Astrocyte of the hippocampus (primary cell): ENCODE measurements at places on chromosomes 5 and 9.

GRCh38 chr9:93090091-93090655 lies 5.8 kb upstream of the CARD19 start:
- no peak for DNase-seq

DNA sequence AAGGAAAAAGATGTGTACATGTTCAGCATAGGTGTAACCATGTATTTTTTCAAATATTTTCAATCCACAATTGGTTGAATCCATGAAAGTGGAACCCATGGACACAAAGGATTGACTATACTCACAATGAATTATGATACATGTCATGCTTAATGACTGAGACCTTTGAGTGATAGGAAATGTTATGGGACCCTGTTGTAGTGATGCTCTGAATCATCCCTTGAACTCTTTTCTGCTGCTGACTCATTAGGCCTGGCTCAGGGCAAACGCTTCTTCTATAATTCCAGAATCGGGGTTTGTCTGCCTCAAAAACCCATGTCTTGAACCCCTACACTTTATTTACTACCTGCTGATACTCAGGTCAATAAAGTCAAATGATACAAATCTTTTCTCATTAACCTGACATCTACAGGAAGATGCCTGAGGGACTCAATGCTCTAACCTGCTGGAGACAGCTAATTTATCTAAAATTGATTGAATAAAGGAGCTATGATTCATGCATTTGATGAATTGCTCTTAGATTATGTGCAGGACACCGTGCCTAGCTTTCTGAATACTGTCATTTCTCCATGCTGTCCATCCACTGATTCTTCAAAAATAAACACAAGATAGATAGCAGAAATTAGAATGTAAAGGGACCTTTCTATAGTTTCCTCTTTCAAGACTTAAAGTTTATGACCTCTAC lies 260.1 kb downstream of the PRELID2 start:
- no peak for DNase-seq

DNA sequence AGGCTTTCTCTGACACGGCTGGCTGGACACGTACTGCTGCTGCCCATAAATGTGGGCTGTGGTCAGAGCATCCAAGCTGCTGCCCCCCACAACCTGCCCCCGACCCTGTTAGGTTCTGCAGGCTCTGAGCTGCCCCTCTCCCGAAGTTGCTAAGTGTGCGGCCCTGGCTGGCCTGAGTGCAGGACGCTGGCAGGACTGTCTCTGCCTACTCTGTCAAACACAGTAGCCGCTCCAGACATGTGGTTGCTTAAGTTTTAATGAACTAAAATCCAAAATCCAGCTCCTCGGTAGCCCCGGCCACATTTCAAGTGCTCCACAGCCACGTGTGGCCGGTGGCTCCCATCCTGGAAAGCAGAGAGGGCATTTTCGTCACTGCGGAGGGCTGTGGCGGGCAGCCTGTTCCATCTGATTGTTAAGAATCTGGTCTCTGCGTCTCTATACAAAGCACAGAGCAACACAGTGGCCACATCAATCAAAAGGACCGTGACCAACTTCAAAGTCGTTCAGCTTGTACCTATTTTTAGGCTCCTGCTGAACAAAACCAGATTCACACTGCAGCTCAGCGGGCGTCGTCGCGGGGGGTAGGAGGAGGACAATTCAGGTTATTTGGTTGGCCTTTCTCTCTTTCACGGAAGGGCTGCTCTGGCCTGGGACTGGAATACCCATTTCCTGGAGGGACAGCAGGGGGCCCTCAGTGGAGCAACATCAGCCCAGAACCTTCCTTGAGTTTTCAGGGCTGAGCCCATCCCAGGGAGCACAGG lies 68.9 kb downstream of the PTCH1 start:
- peak; percentile 18 for DNase-seq

DNA sequence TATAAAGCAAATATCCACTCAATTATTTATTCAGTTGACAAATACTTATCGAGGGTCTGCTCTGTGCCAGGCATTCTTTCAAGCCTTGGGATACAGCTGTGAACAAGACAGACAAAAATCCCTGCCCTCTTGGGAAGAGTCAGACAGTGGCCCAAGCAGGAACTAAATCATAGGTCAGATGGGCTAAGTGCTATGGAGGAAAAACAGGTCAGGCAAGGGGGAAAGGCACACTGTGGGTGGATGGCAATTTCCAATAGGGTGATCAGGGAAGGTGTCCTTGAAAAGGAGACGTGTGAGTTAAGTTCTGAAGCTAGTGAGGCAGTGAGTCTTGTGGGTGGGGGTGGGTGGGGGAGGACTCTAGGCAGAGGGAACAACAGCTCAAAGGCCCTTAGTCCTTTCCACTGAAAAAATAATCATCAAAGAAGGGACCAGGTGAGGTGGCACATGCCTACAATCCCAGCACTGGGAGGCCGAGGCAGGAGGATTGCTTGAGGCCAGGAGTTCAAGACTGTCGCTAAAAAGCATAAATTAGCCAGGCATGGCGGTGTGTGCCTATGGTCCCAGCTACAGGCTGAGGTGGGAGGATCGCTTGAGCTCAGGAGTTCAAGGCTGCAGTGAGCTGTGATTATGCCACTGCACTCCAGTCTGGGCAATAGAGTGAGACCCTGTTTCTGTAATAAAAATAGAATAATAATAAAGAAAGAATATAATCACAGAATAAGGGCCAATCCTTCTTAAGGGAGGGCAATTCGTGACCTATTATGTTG lies 95.2 kb upstream of the CPEB4 start:
- no peak for DNase-seq

DNA sequence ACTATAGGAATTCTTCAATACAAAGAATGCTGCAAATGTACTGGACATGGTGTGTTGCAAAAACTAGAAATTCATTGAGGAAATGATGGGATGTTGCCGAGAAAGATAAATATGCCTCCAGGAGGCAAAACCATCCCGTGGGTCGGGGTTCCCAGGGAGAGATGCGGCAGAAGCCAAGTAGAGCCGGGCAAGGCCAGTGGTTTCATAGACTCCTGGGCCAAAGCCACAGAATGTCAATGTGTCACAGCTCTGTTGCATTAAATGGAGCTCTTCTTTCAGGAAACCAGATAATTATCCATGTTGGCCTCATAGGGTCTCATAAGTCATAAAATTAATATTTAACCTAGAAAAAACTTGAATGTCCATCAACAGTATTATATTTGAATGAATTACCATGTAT lies 419.5 kb upstream of the CDH10 start:
- DNase-seq = no peak

DNA sequence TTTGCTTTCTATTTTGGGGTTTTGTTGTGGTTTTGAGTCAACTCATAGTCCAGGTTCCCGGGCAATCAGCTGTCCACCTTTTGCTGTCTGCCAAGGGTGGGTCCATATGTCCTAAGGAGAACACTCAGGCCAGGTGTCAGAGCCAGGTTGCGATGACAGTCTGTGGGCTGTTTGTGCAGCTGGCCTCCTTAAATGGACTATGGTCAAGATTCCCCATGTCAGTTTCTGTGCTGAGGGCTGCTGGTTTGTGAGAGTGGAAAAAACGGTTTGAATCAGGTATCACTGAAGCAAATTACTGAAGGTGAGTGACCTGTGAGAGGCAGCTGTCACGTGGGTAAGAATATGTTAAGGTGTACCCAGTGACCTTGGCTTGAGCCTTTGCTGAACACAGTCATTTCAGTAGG lies 33.0 kb downstream of the SNX30 start:
- no peak for DNase-seq

GRCh38 chr5:155729684-155730059 lies 597.3 kb upstream of the SGCD start:
- peak; percentile 34 for DNase-seq

GRCh38 chr5:31144364-31144763 lies 49.1 kb upstream of the CDH6 start:
- DNase-seq = no peak

DNA sequence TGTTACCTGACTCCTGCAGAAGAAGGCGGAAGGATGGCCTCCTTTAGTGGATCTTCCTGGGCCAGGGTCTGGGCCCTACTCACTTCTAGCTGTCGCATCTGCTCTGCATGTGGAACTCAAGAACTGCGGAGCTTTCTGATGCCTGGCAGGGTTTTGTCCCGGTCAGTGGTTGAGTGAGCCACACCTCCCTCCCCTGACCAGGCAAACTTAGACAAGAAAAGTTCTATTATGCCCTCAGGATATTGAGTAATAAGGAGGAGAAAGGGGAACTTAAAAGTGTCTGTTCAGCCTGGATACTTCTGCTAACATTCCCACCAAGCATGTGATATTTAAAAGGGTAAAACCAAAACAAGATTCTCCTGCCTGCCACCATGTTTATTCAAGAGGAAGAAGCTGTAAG lies at the start of gene FYB1:
TSS of gene FYB1 (minus strand) at position 127 of the 400 bp plus-strand sequence. CDS start 16,603 bp downstream, outside the sequence.
- no peak for DNase-seq

DNA sequence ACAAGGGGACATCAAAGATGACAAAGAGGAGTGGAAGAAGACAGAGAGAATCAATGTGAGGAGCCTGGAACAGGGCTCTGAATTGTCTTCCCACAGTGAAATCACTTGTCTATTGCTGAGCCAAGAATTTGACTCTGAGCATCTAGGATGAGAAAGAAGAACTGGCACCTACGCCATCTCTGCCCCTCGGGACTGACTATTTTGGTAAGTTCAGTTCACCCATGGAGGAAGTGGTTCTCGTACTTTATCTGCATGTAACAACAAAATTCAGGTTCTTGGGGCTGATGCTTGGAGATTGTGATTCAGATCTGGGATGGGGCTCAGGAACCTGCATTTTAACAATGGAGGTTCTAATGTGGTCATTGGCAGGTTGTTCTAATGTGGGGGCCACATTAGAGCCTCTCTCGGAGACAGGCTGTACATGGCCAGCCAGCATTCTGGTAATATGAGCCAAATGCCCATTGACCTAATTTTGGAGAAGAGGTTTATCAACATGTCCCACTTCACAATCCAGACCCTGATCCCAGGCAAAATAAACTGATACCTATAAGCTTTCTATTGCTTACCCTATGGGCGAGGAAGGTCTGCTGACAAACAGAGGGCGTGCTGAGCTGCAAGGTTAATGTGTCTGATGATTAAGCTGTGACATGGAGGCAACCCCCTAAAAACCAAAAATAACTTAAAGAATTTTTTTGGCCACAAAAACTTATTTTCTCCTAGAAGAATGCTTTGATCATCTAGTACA lies 2.7 kb upstream of the IL12B start:
- no peak for DNase-seq

- no peak for DNase-seq
Measured at GRCh38 chr5:40601198-40601868, 78.4 kb upstream of the PTGER4 start.

- no peak for DNase-seq
Measured at GRCh38 chr5:91423871-91424270, 40.8 kb upstream of the ARRDC3 start.

GRCh38 chr5:158451993-158452672 lies 593.2 kb upstream of the CLINT1 start:
- DNase-seq = peak; percentile 4

DNA sequence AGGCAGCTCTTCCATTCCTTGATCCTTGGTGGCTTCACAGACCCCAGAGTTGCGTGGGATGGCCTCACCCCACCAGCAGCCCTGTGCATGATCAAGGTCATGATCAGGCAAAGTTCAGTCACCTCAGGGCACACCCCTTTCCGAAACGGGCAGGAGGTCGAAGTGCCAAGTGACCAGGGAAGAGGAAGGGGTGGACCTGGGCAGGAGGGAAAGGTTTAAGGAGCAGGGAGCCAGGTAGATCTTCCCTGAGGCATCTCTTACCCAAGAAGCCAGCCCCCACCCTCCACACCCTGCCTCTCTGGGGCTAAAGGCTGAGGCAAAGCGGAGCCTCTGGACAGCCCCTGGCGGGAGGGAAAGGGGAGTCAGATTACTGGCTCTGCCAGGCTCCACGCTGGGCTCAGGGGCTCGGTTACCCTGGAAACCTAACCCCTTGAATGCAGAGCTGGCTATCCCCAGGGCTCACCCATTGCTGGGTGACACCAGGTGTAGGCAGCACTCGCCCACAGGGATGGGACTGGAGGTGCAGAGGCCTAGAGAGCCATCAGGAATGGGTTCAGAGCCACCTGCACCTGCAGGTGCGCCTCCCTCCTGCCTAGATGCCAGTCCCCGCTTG lies 3.6 kb downstream of the MGAT4B start:
- no peak for DNase-seq

- peak; percentile 42 for DNase-seq
Measured at GRCh38 chr9:78131969-78132700, 100.5 kb upstream of the GNAQ start.

DNA sequence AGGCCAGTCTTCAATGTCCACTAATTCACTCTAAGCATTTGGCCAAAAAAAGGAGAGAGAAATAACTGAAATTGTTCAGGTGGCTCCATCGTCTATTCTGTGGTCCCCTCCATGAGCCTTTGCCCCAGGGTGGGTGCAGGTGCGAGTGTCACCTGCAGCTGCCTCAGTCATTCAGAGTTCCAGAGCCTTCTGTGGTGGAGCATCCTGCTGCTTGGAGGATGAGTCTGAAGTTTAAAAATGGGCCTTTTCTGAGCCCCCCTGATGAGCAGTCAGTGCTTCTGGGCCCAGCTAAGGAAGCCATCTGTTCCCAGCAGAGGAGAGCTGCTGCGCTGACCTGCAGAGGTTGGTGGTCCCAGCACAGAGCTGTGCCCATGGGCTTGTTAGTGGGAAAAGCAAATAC lies 48.2 kb downstream of the NDST1 start:
- no peak for DNase-seq

- DNase-seq = no peak
Measured at GRCh38 chr9:114936581-114936980, 6.2 kb upstream of the TNFSF8 start.

- peak; percentile 70 for DNase-seq
Measured at GRCh38 chr9:91711755-91712601, 238.1 kb downstream of the ROR2 start.

- DNase-seq = peak; percentile 56
Measured at GRCh38 chr5:95809414-95809960, 13.0 kb downstream of the GLRX start.

DNA sequence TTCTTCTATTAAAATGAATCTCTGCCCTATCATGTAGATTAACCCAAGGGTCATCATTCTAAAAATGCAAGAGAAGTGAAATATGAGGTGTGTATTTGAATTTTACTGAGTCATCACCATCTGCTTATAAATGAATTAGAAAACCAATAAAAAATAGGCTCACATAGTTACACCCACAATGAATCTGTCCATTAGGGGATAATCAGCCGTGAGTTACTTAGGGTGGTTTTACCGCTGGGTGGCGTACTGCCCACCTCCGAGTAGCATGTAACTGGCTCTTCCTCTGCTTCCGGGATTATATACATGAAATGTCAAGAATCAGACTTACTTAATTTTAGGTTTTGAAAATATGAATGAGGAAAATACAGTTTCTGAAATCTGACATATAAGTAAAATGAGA lies 332.9 kb upstream of the CCNG1 start:
- no peak for DNase-seq

GRCh38 chr9:121929893-121930875 lies 162.9 kb downstream of the TTLL11 start:
- DNase-seq = no peak

GRCh38 chr5:165277661-165278060 lies 1772.2 kb downstream of the MAT2B start:
- DNase-seq = peak; percentile 3

DNA sequence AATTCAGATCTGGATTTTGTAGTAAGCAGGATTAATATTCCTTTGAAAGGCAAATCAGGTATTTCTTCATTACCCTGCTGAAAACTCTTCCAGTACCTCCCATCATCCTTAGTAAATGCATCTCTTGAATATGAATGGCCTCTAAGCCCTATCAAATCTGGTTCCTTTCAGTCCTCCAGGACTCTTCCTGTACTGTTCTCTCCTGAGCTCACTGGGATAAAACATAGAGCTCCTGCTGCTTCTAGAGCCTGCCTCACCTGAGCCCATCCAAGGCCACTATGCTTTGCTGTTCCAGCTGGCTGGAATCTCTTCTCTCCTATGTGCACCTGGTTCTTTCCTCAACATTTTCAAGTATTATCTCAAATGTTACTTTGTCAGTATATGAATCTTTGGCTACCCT lies 803.3 kb upstream of the CTNND2 start:
- DNase-seq = no peak

GRCh38 chr9:138100711-138101350 lies 223.2 kb downstream of the CACNA1B start:
- DNase-seq = no peak
